ENCODE measurements at places on chromosomes 4 and X.

DNA sequence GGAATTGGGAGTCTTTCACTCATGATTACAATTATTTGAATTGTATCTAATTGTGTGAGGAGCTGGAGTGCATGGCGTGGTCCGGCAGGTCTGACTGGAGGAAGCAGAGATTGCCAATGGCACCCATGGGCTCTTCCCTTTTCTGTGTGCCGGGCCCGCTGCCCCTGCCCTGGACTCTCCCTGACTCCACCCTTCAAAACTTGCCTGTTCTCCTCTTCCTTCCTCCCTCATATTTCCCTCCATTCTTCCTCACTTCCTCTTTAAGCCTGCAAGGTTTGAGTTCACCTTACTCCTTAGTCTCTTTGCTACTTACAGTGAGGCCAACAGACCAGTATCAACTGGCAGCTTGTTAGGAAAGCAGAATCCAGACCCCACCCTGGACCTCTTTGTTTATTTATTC is 6.5 kb upstream of the STBD1 start:
- DNase-seq: no peak

- no peak for DNase-seq
Observed at GRCh38 chr4:1193206-1194009, 21.0 kb upstream of the SPON2 start.

DNA sequence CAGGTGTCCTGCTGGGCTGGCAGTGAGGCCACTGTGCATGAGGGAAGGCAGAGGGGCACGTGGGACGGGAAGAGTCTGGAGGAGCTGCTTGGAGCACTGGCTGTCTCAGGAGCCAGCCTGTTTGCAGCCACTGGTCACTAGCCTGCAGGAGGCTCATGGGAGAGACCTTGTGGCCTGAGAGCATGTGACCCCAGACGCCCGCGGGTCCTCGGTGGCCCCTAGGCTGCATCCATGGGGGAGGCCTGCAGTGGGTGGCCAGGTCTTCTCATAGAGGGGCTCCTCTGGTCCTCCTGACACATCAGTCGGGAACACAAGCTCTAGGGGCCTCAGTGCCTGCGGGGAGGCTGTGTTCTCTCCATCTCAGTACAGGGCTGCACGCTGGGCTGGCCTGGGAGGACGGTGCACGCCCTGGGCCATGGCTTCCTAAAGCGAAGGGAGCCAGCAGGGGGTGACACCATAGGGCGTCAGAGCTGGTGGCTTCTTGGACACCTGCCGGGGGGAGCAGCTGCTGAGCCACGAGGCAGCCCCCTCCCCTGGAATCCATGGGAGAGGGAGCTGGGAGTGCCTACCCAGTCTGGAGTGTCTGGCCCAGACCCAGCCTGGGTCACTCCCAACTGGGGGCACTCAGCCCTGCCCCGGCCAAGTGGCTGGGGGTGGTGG is 12.3 kb downstream of the NAT8L start:
- DNase-seq: no peak

DNA sequence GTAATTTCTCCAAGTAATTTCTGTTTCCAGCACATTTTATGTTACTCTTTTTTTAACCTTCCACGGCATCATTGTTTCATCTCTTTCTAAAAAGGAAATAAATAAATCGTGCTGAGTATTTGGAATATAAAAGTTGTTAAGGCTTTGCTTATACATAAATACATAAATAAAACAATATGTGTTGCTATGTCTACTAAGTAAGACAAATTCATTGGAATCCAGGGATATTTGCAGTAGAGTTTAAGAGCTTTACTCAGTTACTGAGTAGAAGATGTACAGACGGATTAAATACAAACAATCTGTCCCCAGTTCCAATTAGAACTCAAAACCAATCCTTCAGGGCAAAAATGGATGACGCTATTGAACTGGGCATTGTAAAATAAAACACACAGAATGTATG is 1.4 kb downstream of the ARHGAP24 start:
- DNase-seq: no peak

DNA sequence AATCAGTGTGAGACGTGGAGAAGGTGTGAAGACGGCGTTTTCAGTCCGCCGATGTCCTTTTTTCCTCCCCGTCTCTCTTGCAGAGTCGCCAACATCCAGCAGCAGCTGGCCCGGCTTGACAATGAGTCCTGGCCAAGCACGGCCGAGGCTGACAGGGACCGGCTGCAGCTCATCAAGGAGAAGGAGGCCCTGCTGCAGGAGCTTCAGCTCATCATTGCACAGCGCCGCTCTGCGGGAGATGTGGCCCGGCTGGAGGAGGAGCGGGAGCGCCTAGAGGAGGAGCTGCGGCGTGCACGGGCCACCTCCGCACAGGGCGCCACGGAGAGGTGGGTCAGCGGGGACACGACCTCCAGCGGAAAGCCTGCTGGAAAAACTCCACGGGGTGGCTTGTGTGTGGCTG is 47.1 kb upstream of the CLCN4 start:
- no peak for DNase-seq

- no peak for DNase-seq
Observed at GRCh38 chr4:142322996-142323395, 523.1 kb downstream of the INPP4B start.

DNA sequence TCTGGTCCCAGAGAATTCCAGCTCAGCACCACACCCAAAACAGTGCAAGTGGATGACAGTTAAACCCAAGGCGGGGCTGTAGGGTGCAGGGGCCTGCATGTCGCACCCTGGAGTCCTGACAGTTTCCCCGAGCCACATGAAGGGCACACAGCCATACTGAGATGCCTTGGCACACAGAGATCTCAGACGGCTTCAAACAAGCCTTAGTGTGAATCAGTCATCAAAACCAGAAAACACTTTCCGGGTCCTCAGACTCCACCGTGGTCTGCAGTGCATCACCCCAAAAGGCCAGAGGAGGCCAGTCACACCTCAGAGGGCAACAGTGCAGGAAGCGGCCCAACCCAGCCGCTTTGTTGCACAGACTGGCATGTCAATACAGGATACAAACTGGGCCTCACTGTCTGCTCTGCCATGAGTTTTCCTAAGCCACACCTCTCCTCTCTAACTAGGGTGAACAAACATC is 64.6 kb upstream of the ENPP6 start:
- peak; percentile 54 for DNase-seq

GRCh38 chr4:3822230-3822947 is 56.2 kb downstream of the ADRA2C start:
- DNase-seq: no peak

- no peak for DNase-seq
Observed at GRCh38 chr4:140976768-140977167, 156.5 kb downstream of the RNF150 start.

GRCh38 chr4:17773135-17773698 is 8.2 kb downstream of the FAM184B start:
- no peak for DNase-seq

GRCh38 chr4:78953231-78953630 is 14.0 kb upstream of the PAQR3 start:
- no peak for DNase-seq

DNA sequence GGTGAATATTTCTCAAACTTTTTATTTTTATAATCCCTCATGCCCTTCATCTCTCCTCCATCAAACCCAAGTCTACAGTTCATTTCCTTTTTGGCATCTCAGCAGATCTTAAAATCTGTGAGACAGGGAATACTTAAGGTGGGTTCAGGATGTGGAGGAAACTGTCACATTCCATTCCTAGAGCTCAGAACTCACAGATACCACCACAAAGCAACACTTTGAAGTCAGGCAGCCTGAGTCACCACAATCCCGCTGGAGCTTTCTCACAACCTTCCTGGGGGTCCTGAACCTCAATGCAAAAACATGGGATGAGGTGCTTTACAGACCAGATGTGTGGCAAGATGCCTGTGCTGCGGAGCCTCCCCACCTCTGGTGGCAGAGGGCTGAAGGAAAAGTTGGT is 63.2 kb downstream of the HHIP start:
- DNase-seq: peak; percentile 13

GRCh38 chr4:113827285-113827684 is 65.7 kb upstream of the CAMK2D start:
- no peak for DNase-seq

DNA sequence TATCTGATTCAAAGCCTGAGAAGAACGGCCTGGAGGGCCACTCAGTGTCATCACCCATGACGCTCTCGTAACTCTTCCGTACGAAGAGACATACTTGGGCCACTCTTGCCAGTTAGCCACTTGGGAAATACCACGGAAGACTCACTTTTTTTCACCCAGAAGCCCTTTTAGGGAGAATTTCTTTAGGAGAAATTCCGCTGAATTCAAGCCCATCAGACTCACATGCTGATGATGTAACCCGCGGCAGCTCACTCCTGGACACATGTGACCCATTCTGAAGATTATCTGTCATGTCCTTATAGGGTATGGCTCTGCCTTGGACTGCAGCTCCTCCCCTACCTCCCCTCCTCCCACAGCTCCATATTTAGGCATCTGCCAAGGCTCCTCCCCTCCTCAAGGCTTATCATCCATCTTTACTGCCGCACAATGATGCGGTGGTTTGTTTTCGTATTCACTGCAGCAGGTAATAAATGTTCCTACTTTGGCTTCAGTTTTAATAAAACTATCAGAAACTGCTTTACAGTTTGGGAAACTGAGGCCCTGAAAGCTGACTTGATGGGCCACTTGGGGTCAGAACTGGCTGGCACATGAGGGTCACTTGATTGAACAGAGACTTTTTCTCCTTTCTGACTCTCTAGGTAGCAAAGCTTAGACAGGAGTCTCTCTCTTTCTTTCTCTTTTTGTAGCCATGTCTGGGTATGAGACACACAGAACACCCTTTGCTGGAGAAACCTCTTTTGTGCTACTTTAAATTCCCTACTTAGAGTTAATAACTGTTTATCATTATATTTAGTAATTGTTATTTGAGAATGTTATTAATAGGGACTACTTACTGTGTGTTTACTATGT is 42.1 kb downstream of the RHOH start:
- DNase-seq: peak; percentile 56

DNA sequence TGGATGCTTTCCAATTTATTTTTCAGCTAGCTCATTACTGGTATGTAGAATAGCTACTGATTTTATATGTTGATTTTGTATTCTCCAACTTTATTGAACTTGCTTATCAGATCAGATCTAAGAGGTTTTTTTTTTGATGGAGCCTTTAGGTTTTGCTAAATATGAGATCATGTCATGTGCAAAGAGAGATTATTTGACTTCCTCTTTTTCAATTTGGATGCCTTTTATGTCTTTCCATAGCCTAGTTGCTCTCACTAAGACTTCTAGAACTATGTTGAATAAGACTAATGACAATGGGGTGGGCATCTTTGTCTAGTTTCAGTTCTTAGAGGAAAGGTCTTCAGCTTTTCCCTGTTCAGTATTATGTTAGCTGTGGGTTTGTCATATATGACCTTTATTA is 11.7 kb downstream of the MAGEE1 start:
- DNase-seq: no peak

DNA sequence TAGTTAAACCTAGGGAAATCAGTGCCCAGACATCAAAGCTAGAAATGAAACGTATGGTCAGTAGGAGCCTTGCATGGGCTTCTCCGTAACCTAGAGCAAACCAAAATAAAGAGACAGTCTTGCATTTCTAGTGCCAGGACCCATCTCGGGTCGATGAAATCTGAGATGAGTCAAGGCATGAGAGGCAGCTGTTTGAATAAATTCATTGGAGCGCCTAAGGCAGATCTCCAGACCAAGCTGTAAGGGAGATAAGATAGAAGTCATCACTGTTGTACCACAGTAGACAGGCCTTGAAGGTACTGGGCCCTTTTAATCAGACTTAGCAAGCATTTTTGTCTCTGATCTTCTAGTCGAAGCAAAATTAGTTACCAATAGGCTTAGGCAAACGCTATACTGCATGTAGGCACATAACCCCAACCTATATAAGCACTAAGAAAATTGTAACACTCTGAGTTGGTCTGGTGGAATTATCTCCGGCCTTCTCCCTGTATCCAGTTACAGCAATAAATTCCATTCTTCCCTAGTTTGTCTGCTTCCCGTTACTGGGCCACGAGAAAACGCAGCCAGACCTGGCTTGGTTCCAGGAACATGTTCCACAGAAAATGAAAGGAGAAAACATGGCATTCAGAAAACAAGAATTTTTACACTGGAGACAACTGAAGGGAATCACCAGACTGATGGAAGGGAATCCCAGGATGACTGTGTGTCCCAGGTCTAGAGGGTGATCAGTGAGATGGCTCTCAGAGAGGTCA is 21.1 kb upstream of the PAPSS1 start:
- DNase-seq: no peak

DNA sequence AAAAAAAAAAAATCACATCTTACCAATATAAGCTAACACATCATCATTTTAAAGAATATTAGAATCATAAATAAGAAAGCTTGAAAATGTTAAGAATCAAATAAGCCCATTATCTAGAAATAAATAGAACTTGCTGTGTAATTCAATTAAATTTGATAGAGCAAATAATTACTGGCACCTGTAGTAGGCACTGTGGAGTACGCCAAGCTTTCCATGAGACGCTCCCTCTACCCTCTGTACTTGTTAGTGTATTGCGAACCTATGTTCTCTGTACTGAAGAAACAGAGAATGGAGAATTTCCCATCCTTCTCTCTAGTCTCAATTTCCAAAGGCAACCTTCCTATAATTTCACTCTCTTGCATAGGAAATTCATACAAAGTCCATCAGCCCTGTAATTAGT is 61.7 kb upstream of the HAND2 start:
- DNase-seq: peak; percentile 49

DNA sequence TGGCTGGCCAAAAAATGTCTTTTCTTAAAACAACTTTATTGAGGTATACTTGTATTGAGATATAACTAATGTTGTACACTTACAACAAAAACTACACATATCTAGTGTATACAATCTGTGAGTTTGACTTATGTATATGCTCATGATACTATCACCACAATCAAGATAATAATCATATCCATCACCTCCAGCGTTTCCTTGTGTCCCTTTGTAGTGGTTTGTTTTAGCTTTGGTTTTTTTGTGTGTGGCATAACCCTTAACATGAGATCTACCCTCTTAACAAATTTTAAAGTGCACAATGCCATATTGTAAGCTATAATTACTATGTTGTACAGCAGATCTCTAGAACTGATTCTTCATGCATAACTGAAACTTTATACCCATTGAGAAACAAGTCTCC is 13.4 kb upstream of the PCSK1N start:
- no peak for DNase-seq

DNA sequence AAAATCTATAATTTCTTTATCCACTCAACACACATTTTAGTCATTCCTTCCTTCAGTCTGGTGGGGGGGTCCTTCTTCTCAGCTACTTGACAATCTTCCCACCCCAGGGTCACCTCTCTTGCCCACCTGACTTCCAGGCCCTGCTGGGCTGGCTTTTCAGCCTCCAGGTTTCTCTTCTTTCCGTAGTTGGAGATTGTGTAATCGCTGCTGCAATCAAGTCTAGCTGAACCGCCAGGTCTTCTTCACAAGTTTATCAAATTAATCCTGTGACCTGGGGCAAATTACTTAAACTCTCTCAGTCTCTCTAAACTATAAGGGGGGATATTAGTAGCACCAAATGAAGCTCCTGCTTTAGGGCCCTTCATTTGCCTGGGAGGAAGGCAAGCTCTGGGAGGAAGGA is 102.9 kb upstream of the TNIP3 start:
- DNase-seq: no peak
